CD4-positive, alpha-beta T cell treated with Interleukin-15 for 1 hour (primary cell): ENCODE measurements at places on chromosomes 16 and 17.

GRCh38 chr16:68421076-68421475 lies 27.2 kb downstream of the SMPD3 start:
- no peak for DNase-seq

DNA sequence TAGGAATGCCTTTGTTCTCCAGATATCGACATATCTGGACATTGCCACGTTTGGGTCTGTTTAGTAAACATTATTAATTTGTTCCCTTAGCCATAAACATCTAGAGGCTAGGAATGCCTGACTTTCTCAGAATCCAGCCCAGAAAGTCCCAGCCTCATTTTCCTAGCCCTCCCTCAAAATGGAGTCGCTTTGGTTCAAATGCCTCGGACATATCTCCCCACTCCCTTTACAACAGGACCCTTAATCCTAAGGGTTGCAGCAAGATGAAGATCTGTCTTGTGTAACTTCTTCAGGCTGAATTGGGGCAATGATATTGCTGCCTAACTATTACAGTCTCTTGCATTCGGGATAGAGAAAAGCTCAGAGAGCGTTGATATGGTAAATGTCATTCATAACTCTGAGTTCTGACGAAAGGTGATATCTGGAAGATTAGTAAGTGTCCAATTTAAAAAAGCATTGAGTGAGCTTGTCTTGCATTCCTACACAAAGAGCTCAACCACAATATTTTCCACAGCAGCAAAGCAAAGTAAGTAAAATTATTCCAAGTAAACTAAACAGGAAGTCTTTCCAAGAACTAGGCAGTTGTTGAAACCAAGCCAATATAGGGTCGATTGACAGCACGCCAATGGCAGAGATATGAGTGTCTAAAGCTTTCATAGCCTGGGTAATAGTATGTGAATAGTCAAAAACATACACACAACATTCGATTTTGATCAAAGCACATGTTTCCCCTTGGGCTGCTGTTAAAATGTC lies 46.0 kb upstream of the ARL4D start:
- no peak for DNase-seq

DNA sequence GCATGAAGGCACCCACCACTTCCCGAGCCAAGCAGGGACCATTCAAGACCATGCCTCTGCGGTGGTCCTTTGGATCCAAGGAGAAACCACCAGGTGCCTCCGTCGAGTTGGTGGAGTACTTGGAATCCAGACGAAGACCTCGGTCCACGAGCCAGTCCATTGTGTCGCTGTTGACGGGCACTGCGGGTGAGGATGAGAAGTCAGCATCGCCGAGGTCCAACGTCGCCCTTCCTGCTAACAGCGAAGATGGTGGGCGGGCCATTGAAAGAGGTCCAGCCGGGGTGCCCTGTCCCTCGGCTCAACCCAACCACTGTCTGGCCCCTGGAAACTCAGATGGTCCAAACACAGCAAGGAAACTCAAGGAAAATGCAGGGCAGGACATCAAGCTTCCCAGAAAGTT lies 63.4 kb downstream of the DHRS7C start:
- no peak for DNase-seq

GRCh38 chr17:42361781-42362186 lies 26.5 kb downstream of the STAT3 start:
- DNase-seq, result peak; percentile 19

- no peak for DNase-seq
Observed at GRCh38 chr16:77617996-77618395, 104.3 kb upstream of the NUDT7 start.
